ENCODE measurements at places on chromosomes 7 and 10. TPM values are rescaled to one million over a fixed set of nuclear protein-coding genes. Genes with fewer than 3 reads are reported as not detected.

- DNase-seq, result no peak
Observed at GRCh38 chr7:145978769-145979168, 137.8 kb upstream of the CNTNAP2 start.

GRCh38 chr7:81618396-81619014 lies 151.3 kb downstream of the HGF start:
- DNase-seq, result peak; percentile 88

DNA sequence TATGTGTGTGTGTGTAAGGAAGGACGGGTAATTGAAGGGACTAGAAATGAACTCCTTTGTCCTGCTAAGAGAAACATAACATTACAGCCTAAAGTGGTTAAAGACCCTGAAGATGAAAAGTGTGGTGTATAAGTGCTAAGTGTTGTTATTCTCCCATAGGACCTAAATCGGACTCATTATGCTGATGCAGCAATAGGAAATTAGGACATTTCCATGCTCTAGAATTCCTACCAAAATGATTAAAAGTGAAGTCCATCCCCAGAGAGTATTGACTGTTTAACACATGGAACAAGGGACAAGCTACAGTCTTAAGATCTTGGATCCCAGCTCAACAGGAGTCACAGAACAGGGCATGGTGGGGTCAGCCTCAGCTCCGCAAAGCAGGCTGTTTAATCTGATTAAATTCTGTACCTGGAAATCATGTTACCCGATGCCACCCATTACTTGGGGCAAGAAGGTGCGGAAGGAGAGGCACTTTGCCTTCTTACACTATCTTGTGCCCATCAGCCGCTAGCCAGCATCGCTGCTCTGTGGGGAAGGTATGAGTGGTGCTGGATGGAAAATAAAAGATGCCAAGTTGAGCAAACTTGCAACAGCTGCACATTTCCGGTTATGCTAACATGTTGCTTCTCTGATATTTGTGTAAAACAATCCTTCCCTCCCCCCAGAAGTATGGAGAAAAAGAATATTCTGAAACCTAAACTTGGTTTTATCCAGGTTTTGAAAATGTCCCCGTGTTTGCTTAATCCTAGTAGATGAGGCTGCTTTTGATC lies 100.5 kb downstream of the CREB5 start:
- no peak for DNase-seq

Gene MRPL43
- total RNA-seq, result 57.7 TPM

Gene STRA8
- not detected for total RNA-seq

Gene CYP2C8
- total RNA-seq, result not detected

Gene HOGA1
- total RNA-seq, result not detected

- peak; percentile 66 for DNase-seq
Observed at GRCh38 chr7:27697861-27698430, 35.3 kb upstream of the HIBADH start.

- no peak for DNase-seq
Observed at GRCh38 chr10:81367132-81367531, 507.9 kb upstream of the NRG3 start.

GRCh38 chr10:108208038-108208437 lies 1043.5 kb upstream of the SORCS1 start:
- no peak for DNase-seq

- DNase-seq, result no peak
Observed at GRCh38 chr7:131548371-131548770, 8.1 kb downstream of the PODXL start.

DNA sequence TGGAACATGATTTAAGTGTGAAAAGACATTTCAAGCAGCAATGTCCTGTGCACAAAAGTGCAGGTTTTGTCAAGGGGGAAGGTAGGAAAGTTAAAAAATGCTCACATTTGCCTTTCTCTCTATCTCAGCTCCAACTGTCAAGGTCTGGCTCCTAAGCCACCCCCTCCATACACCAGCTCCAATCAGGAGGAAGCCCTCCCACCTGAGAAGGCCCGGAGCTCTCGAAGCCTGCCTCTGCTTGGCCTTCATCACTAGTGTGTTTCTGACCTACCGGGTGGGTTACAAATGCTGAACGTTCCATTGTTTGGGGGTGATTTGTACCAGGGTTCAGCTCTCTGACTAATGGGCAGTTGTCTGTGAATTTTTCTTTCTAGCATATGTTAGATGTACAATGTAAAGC lies 14.2 kb downstream of the CRHR2 start:
- DNase-seq, result no peak

Gene EIF5AL1
- total RNA-seq, result 0.54 TPM

DNA sequence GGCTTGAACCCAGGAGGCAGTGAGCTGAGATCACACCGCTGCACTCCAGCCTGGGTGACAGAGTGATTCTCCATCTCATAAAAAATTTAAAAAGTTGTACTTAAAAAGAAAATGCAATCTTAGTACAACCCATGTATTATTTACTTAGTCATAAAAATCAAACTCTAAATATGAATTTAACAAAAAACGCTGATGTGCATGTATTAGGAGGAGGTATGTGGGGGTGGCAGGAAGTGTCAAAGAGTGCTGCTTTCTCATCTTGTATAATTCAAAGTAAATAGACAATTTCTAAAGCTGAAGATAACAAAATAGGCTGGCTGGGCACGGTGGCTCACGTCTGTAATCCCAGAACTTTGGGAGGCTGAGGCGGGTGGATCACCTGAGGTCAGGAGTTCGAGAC lies 81.0 kb upstream of the NRBF2 start:
- no peak for DNase-seq

Gene CTAGE4
- total RNA-seq, result 0.09 TPM

DNA sequence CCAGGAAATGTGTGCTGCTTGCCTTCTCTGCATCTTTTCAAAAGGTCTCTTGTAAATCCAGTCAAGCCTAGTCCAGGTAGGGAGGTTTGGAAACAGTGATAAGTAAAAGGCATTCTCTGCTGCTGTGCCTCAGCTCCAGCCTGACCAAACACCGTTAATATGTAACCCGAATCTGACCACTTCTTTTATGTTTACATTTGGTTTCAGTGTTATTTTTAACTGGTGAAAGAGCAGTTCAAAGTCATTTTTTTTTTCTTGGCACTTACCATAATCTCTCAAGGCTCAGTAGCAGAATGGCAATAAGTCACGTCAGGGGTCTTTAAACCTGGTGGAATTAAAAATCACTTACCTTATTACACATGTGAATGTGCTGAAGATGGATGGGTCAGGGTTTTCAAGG lies 216.8 kb downstream of the PTEN start:
- no peak for DNase-seq

GRCh38 chr10:95792211-95792780 lies 36.3 kb downstream of the ENTPD1 start:
- no peak for DNase-seq

GRCh38 chr10:96073722-96074121 lies 30.3 kb downstream of the CCNJ start:
- DNase-seq, result peak; percentile 73

DNA sequence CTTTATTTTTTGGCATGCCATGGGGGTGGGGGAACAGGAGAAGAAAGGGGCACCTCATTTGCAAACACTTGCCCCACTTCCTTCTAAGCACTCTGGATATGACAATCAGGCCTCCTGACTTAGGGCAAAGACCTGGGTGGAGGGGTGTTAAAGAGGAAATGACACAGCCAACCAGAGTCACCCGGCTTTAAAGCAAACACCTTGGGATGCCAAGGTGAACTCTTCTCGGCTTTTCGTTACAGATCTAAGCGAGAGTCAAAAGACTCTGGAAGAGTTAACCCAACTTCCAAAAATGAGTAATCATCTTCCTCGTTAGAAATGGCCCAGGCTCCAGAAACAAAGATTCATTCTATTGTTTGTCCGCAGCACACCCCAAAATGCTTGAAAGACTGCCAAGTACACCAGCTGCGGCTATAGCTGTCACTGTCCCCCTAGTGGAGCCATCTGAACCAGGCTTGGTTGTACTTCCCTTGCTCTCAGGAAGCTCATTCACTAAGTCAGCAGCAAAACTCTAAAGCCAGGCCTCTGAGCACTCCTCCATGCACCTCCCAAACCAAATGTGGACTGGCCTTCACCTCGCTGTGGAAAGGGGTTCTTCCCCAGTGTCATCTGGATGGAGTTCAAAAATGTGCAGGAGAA lies 24.8 kb downstream of the FAM53B start:
- no peak for DNase-seq

DNA sequence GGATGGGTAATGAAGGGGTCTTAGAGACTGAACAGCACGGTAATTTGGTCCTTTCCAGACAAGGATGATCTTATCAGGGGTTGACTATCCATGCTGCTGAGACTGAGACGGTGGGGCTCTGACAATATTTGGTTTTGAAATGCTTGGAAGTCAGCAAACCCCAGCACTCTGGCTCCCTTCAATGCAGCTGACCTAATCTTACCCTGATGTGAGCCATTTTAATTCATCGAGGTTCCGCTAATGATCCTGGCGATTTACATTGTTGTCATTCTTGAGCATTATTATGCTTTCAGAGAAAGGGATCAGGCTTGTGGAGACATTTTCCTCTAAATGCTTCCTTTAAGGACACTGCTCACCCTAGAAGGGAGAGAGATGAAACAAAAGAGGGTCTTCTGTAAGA lies 114.6 kb upstream of the BMPER start:
- DNase-seq, result no peak

- no peak for DNase-seq
Observed at GRCh38 chr10:12660812-12661211, 311.5 kb downstream of the CAMK1D start.
